CD8-positive, alpha-beta memory T cell (primary cell): ENCODE measurements at places on chromosomes 1 and 21.

GRCh38 chr1:92915547-92915946 lies 45.7 kb downstream of the DIPK1A start:
- no peak for DNase-seq

DNA sequence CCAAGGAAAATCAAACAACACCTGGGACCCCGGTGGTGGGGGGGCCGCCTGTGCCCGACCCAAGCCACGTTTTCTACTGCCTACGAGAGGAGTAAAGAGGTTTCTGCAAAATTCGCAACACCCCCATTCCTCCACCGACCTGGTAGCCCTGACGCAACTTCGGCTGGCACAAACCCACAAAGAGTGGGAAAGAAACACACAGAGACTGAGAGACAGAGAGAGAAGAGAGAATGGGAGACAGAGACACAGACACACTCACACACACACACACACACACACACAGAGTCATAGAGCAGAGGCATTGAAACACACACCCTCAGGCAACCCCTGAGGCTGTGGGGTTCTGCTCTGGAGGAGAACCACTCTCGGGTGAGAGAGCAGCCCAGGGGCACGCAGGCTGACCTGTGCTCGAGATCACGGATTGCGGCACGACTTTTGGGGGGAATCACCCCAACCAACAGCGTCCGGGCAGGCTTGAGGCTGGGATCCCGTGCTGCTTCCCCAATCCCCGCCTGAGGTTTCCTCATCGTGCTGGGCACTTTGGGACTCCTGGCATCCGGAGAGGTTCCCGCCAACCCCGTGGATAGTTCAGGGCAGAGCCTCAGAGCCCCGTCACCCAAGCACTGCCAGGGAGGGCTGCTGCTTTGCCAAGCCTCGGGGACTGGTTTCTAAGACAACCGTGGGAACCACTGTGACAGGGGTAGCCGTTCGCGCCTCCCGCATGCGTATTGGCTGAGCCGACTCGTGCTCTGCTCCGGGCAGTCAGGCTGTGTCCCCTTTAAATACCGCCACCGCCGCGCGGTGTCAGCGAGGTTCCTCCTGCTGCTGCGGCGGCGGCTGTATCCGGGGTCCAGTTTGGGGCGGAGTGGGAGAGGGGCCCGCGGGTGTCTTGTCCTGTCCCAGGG lies 682.4 kb upstream of the TPTE start:
- no peak for DNase-seq

GRCh38 chr1:66850989-66851388 lies 49.9 kb upstream of the INSL5 start:
- DNase-seq = no peak

DNA sequence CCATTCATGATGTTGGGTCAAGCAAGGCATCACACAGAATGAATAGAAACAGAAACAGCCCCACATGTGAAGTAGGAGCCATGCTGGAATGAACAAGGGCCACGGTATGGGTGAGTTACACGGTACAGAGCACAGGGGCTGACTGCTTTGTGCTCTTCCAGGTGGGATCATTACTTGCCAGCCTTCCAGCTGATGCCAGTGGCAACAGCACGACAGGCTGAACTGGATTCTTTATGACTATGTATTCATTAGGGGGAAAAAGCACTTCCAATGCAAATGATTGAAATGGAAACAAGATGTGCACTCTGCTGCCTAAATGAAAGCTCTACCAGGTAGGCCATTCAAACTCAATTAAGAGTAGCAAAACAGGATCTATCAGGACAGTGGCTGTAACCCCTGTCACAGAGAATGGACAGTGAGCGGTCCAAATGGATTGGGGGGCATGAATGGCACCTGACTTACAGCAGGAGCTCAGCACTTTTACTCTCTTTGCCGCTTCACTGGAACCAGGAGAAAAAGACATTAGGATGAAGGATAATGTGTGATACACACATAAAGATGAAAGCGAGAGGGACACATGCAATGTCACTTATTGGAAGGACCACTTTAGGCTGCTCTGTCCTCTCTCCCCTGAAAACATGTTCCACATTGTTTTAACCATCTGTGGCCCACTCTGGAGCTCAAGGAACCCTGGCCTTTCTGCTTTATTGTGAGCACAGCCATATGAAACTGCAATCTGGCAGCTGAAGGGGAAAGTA lies 23.4 kb upstream of the IRF2BP2 start:
- DNase-seq = no peak
